ENCODE measurements at places on chromosomes 11 and 22. TPM values are rescaled to one million over a fixed set of nuclear protein-coding genes. Genes with fewer than 3 reads are reported as not detected.

The RIN1 gene
- 9.5 TPM for total RNA-seq

The GRAP2 gene
- 0.24 TPM for total RNA-seq

The CHST1 gene
- total RNA-seq = 9.2 TPM

The OR56B1 gene
- not detected for total RNA-seq

The ANO9 gene
- 66.6 TPM for total RNA-seq

The CFAP300 gene
- 4.1 TPM for total RNA-seq

The KCNA4 gene
- 2.1 TPM for total RNA-seq

The APOA5 gene
- total RNA-seq = not detected

The RBMXL2 gene
- total RNA-seq = not detected

The UQCC3 gene
- total RNA-seq = 11.7 TPM

The RASD2 gene
- total RNA-seq = 0.21 TPM

The PGA5 gene
- total RNA-seq = 2.9 TPM

The FADD gene
- total RNA-seq = 24.0 TPM

The SEC14L2 gene
- total RNA-seq = 9.6 TPM

The OR6T1 gene
- not detected for total RNA-seq

The DLG2 gene
- 5.9 TPM for total RNA-seq

The SCUBE2 gene
- total RNA-seq = 7.9 TPM

The CBLIF gene
- 11.2 TPM for total RNA-seq

The TTC36 gene
- total RNA-seq = 1.6 TPM

The OR6Q1 gene
- not detected for total RNA-seq

The KIAA0930 gene
- 68.0 TPM for total RNA-seq

The NUP160 gene
- total RNA-seq = 69.9 TPM

The SAA4 gene
- not detected for total RNA-seq

The HOATZ gene
- 0.75 TPM for total RNA-seq

The NXPE1 gene
- 0.27 TPM for total RNA-seq

The PAX6 gene
- total RNA-seq = 23.8 TPM

The CACNA1I gene
- 0.60 TPM for total RNA-seq

The SLC6A5 gene
- not detected for total RNA-seq

Data from type B pancreatic cell (in vitro differentiated cells).